ENCODE measurements at places on chromosomes 2 and 18.

GRCh38 chr2:69933839-69934613 is 19.1 kb downstream of the MXD1 start:
- no peak for DNase-seq

- no peak for DNase-seq
These were observed 85.3 kb downstream of the AGAP1 start for GRCh38 chr2:235579128-235579527.

DNA sequence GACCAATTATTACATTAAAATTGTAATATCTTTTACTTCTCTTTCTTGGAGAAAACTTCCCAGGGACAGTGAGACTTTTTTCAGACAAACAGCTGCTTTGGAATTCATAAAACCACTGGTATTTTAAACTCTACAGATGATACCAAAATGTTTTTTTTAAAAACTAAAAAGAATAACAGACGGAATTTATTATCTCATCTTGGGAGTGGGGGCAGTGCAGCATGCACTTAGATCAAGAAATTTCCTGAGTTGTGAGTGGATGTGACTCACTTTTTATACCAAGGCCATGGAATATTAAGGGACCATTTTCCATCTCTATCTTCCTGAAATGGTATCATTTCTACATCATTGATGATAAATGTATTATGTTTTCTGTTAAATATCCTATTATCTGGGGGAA is 422.8 kb upstream of the HNRNPA3 start:
- no peak for DNase-seq

- no peak for DNase-seq
These were observed 27.0 kb downstream of the EPB41L3 start for GRCh38 chr18:5516841-5517240.

- DNase-seq, result no peak
These were observed 119.2 kb downstream of the PAX3 start for GRCh38 chr2:222179592-222179991.

- no peak for DNase-seq
These were observed 830 bp downstream of the DNER start for GRCh38 chr2:229713371-229714079.

GRCh38 chr18:57984490-57985115 is 59.4 kb upstream of the NEDD4L start:
- no peak for DNase-seq

GRCh38 chr2:111191877-111192276 is 71.2 kb downstream of the BCL2L11 start:
- no peak for DNase-seq

DNA sequence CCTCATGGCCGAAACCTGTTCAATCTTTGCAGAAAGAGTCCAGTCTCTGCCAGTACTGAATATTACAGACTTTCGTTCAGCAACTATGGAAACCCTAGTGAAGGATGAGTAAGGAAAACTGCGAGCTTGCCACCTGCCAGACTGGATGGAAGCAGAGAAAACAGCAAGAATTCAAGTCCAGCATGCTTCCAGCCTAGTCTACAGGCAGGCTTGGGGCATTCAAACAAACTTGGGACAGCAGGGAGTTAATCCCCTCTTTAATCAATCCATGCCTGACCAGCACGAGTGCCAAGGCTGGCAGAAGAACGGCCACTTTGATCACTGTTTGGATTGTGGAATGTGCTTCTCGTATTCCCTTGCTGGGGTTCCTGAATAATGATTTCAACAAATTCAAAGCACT is 145.2 kb downstream of the EPHA4 start:
- no peak for DNase-seq

DNA sequence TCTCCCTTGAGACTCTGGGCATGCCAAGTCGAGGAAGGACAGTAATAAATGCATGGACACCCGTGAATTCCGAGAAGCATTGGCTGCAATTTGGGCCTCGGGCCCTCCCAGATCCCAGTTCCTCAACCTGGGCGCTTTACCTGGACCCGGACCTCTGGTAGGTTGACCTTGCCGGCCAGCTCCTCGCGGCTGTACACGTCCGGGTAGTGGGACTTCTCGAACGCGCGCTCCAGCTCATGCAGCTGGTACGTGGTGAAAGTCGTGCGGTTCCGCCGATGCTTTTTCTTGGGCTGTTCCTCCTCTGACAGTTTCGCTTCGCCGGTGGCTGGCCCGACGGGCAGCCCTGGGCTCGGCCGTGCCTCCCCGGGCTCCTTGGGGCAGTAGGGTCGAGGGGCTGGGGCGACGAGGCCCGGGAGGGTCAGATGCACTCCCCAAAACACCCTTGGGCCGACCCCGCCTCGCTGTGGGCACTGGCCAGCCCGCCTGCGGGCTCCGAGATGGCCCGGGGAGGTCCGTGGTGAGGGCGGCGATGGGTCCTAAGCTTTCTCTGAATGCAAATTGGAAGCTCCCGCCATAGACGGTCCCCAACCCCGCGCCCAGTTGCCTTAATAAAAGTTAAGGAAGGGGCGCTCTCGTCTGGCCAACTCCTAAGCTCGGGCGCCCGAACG is 899 bp downstream of the RAX start:
- DNase-seq, result no peak

GRCh38 chr2:202950592-202950991 is 38.5 kb downstream of the CARF start:
- DNase-seq, result no peak

DNA sequence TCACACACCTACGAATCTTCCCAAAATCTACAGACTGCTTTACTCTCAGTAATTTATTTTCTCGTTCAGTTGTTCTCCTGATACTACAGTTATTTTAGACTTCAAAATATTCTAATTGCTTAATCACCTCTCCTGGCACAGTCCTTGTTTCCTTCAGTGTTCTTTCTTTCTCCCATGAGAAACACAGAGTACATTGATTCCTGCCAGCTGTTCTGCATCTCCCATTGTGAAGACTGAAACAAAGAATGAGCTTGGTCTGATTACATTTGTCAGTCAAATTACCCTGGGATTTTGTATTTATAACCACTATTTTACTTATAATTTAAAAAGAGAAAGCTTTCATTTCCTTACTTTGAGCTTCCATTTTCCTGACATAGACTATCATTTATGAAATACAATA is 63.9 kb upstream of the TANK start:
- DNase-seq, result no peak

DNA sequence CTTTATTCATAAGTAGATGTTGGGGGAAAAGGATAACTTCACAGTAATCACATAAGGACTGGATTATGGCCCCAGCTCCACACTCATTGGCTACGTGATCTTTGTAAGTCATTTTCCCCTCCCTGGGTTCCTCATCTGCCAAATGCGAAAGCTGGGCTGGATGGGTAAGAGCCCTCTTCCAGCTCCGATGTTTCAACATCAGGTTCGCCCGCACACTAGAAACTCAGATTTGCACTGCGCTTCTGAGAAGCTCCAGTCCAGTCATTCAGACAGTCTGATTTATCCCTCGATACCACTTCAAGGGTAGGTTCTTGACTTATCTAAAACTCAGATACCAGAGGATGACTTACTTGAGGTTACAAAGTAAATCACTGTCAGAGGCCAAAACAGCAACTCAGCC is 31.0 kb upstream of the RMDN2 start:
- DNase-seq, result no peak

- DNase-seq, result no peak
These were observed 4.5 kb upstream of the AQP12A start for GRCh38 chr2:240687045-240687740.

DNA sequence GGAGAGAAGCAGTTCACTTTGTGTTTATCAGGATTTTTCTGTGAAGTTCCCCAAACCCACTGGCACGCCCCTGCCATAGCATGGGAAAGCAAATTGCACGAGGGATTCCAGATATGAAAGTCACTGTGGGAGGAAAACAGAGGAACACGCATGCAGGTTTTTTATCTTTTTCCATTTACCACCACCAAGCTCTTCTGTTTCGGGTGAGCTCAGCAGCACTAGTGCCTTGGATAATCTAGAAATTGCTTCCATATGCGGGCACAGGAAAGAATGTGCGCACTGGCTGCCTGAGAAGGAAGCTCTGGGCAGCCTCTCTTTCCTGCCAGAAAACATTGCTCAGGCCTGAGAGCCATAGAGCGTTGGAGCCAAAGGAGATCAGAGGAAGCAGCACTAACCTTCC is 65.9 kb upstream of the WIPF1 start:
- DNase-seq, result no peak

DNA sequence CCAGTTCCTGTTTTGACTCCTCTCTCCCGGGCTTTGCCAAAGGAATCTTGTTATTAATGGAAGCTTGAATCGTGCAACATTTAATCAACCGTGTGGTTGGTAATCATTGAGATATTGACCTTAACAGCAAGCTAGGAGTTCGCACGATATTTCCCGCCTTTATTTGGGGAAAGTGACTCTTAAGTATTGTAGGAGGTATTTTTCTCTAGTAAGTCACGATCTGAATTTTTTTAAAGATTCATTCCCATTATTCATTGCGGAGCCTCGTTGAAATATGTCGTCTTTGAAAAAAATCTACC is 663 bp downstream of the NUP35 start:
- DNase-seq, result no peak

- no peak for DNase-seq
These were observed 78.9 kb downstream of the GNAL start for GRCh38 chr18:11767935-11768334.

DNA sequence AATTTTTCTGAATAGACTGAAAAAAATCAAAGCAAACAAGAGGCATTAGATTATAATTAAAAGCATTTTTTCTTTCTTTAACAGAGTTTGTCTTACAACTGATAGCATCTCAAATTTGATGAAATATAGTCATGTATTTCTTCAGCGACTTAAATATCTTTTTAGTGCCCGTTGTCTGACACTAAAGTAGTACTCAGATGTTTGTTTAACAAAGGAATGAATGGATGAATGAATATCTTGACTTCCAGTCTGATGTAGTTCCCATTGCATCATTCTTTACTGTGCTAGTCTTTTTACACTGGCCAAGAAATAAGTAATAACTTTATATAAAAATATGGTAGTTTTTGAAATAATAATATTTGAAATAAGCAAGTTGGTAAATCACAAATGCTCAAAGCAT is 111.1 kb downstream of the TTC27 start:
- DNase-seq, result no peak

DNA sequence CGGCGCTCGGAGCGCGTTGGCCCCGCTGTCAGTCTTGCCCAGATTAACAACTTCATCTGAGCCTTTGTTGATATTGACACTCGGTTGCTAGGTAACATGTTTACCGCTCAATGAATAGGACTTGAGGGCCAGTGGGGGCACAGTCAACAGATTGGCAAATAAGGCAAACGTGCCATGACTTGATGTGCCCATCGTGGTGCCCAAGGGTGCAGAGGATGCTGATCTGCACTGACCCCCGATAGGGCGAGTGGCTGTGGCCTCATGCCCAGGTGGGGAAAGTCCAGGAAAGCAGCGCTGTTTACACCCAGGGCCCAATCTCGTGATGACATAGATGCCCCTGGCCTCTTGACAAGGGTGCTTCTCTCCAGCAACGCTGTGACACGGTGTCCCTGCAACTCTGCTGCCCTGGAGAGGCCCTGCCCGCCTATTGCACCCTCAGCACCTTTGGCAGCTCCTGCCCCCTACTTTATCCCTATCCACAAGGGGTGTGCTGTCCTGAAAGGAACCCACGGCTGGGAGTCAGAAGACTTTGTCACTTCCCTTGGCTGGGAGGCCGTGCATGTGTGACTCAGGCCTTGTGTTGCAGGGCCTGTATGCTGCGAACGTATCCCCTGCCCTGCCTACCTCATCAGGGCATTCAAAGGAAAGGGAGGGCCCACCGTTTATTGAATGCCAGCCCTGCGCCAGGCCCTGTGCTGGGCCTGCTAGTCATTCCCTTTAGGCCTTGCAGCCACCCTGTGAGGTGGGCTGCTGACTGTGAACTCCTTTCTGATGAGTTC is 158.0 kb downstream of the INHBB start:
- DNase-seq, result no peak

GRCh38 chr2:10382354-10383061 is 65.6 kb downstream of the ODC1 start:
- DNase-seq, result peak; percentile 46

GRCh38 chr2:216603010-216603883 is 30.0 kb upstream of the IGFBP2 start:
- no peak for DNase-seq

Measured in activated B cell treated with CpG ODN at 0.5 μM for 24 hours (primary cell).